ENCODE measurements at places on chromosomes 16 and 17. TPM values are rescaled to one million over a fixed set of nuclear protein-coding genes. Genes with fewer than 3 reads are reported as not detected.

DNA sequence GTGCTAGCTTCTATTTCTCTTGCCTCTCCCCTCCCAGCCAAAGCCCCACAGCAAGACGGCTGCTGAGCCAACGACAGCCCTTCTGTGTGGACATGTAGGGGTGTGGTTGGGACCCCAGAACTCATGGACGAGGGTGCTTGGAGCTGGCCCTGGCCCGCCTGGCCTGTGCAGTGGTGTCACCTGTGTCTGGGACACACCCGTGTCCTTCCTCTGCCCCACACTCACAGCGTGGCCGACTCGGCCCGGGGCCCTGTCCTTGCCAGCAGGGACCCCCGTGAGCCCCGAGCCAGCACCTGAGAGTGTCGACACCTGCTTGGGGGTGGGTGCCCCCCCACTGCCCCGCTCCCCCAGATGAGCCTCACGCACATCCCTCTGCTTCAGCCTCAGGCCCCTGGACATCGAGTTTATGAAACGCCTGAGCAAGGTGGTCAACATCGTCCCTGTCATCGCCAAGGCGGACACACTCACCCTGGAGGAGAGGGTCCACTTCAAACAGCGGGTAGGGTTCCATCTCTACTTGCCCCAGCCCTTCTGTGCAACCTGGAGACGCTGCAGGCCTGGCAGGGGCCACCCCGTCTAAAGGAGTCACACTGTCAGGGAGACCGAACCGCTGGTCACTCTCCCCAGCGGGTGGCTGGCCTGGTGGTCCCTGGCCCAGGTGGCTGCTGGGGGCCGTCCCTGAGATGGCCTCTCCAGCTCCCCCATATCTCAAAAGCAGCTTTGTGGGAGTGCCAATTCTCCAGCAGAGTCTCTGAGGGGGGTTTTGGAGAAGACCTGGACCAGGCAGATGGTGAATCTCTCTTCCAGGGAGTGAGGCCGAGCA, 349.8 kb downstream of the SEC14L1 start:
- no peak for DNase-seq

DNA sequence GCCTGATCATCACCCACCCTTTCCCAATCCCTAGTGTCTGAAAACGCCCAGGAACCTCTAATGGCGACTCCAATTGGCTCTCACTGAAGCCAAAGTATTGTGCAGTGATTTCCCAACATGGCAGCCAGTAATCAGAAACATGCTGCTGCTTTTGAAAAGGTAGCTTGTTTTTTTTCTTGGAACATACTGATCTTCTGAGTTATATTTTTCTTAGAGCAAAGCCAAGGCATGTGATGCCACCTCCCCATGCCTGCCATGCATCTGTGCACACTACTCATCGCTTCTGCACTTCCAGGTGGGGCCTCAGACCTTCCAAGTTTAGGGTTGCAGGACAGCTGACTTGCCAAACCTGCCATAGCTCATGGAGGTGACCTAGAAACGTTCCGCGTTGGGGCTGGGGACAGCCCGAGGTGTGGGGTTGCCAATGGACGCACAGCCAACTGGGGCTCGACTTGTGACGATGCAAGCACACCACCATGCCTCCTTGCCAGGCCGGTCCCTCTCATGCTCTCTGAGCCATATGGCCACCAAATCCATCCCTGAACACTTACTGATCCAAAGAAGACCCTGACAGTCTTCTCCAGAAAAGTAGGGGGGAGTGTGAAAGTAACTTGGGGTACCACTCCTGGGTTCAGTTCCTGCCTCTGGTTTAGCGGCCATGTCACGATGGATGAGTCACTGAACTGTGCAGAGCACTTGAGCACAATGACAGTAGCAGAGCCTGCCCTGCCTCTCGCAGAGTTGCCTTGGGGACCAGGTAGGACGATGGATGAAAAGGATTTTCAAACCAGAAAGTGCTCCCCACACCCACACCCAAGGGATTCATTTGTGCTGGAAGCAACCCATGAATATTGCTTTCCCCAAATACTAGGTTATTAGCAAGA, 155.7 kb downstream of the CCDC182 start:
- DNase-seq: no peak

DNA sequence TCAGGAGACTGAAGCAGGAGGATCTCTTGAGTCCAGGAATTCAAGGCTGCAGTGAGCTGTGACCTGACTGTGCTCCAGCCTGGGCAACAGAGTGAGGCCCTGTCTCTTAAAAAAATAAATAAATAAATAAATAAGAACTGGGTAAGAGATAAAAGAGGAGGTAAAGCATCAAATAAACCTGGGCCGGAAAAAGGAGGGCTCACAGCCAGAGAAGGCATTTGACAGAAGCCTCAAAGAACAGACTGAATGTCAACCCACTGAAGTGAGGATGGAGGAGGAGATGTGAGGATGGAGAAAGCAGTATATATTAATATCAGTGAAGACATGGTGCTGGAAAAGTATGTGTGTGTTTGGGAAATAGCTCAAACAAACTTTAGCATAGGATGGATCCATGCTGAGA, 6.1 kb downstream of the NOG start:
- no peak for DNase-seq

DNA sequence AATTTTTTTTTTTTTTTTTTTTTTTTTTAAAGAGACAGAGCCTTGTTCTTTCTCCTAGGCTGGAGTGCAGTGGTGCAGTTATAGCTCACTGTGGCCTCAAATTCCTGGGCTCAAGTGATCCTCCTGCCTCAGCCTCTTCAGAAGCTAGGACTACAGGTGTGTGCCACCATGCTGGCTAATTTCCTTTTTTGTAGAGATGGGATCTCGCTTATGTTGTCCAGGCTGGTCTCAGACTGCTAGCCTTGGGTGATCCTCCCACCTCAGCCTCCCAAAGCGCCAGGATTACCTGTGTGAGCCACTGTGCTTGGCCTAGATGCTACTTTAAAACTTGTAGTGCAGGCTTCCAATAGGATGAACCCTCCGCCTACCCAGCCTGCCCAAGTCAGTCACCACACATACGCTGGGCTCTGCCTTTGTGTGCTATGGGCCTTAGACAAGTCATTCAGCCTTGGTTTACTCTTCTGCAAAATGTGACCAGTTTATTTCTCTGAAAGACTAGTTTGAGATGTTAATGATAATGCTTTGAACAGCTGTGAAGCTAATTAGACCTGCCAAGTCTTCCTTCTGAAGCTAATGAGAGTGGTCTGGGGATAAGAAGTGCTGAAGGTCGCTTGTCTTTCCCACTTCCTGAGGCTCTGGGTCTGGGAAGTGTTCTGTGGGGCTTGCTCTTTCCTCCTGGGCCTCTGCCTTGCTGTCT, 5.2 kb downstream of the GPT2 start:
- DNase-seq: no peak

ABCA3 gene
- total RNA-seq: 16.8 TPM

AATK gene
- total RNA-seq: 4.4 TPM
